Renal cortical epithelial cell (primary cell): ENCODE measurements at places on chromosomes 7 and 10.

DNA sequence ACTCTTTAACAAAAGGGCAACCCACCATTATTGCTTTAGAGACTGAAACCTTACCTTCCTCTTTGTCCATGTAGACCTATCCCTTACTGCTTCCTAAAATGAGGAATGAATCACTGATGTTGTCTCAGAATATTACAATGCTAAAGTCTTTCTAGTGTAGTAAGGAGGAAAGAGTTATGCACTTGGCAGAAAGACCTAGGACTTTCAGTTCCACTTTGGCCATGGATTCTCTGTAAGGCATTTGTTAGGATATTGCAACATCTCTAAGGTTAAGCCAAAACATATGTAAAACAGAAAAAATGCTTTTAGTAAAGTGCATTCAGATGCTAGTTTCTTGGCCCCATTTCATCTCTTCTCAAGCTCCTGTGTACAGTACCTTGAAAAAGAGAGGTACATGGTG, 230.9 kb downstream of the PARD3 start:
- DNase-seq: peak; percentile 71

DNA sequence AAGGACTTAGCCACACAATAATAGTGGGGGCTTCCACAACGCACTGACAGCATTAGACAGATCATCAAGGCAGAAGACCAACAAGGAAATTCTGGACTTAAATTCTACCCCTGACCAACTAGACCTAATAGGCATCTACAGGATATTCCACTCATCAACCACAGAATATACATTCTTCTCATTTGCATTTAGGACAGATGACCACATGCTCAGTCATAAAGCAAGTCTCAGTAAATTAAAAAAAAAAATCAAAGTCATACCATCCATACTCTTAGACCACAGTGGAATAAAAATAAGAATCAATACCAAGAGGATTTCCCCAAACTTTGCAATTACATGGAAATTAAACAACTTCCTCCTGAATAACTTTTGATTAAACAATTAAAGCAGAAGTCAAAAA, 155.9 kb downstream of the CDK14 start:
- no peak for DNase-seq

- no peak for DNase-seq
Measured at GRCh38 chr10:112751651-112752050, 198.4 kb upstream of the TCF7L2 start.

DNA sequence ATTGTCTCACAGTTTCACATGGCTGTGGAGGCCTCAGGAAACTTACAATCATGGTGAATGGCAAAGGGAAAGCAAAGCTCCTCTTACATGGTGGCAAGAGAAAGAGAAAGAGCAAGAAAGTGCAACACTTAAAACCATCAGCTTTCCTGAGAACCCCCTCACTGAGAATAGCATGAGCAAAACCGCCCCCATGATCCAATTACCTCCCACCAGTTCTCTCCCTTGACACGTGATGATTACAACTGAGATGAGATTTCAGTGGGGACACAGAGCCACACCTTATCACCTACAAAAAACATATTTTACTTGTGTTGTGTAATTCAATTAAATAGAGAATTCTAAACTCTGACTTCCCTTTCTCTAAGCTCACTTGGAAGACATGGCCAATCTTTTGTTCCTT, 80.2 kb downstream of the SEMA3C start:
- DNase-seq: no peak

- peak; percentile 47 for DNase-seq
Measured at GRCh38 chr7:155469-155900, 36.9 kb upstream of the FAM20C start.

DNA sequence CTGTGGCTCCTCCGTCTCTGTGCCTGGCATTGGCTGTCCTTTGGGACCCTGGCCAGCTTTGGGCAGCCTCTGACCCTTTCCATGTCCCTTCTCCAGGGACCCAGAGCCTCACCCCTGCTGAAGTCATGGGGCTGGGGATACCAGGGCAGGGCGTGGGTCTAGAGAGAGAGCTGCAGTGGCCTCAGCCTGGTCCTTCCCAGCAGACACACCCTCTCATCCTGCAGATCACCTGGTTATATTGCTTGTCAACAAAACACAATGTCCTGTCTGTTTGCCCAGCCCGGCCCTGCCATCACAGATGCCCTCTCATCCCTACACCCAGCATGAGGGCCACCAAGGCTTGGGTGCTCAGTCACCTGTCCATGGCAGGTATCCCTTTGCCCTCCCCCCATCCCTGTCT, 1.8 kb downstream of the MUC17 start:
- no peak for DNase-seq

DNA sequence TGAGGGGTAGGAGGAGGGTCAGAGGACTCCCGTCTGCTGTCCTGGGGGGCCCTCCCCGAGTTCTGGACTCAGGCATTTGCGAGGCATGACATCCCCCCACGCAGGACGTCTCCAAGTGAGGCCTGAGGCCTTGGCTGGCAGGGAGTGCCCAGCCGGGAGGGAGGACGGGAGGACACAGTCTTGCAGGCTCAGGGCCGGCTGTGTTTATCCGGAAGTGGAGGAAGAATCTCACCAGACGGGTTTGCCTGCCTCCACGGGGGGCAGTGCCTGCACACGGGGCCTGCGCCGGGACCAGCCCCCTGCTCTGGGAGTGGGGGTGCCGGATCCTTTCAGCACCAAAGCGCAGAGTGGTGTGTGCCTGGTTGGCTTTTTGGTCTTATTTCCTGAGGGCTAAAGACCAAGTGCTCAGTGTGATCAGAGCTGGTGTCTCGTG, 10.9 kb downstream of the PWWP2B start:
- DNase-seq: peak; percentile 25

- DNase-seq: no peak
Measured at GRCh38 chr10:79391231-79392019, 44.2 kb downstream of the PPIF start.

- peak; percentile 93 for DNase-seq
Measured at GRCh38 chr7:116024826-116025809, 5.4 kb downstream of the TFEC start.

DNA sequence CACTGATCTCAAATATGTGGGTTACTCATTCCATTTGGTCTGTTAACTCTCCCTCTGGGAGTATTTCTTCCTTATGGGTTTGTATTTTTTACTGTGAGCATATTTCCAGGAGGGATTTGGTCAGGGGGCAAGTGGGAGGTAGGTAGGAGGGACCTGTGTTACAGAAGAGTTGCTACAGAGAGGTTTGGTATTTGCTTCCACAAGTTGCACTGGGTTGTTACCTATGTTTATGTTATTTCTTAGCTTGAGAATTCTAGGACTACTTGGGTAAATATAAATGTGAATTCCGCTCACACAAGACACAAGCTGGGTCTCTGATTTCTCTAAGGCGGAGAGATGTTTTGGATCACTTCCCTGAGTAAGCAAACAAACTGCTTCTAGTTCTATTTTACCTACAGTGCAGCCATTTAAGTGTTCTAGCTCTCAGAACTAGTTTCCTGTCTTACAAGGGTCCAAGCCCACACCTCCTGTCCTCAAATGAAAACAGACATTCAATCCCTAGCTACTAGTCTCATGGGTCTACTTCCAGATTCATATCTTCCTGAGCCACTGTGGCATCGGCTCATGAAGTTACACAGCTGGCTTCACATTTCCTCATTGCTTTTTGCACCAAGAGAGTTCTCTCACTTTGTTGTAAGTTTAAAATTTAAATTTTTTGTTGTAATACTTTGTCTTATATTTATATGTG, 75.4 kb upstream of the PPP1R3C start:
- peak; percentile 50 for DNase-seq

- DNase-seq: no peak
Measured at GRCh38 chr10:101063548-101064414, 2.0 kb downstream of the KAZALD1 start.

DNA sequence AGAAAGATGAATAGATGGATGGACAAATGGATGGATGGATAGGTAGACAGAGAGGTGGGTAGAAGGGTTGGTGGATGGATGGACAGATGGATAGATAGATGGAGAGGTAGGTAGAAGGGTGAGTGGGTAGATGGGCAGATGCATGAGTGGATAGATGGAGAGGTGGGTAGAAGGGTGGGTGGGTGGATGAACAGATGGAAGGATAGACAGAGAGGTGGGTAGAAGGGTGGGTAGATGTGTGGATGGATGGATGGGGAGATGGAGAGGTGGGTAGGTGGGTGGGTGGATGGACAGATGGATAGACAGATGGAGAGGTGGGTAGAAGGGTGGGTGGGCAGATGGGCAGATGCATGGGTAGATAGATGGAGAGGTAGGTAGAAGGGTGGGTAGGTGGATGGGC, 10.9 kb upstream of the ASB10 start:
- DNase-seq: no peak

GRCh38 chr7:157269341-157270059, 67.3 kb upstream of the DNAJB6 start:
- no peak for DNase-seq

DNA sequence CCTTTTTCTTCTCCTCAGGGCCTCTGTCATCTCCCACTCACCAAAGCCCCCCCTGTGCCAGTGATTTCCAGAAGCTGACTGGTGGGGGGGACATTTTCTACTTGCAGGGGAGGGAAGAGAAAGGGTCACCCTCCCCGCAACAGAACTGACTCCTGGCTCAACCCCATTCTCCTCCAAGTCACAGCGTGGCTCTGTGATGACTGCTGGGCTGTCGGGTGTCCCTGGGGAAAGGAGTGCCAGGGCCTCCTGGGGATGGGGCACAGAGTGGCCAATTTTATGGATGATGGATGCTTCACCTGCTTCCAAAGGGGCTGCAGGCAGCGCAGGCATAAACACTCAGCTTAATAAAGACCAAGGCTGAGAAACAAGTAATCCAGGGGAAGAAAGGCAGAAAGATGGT, 523.0 kb downstream of the PTPRN2 start:
- DNase-seq: no peak
